ENCODE measurements at places on chromosomes 7 and 10.

DNA sequence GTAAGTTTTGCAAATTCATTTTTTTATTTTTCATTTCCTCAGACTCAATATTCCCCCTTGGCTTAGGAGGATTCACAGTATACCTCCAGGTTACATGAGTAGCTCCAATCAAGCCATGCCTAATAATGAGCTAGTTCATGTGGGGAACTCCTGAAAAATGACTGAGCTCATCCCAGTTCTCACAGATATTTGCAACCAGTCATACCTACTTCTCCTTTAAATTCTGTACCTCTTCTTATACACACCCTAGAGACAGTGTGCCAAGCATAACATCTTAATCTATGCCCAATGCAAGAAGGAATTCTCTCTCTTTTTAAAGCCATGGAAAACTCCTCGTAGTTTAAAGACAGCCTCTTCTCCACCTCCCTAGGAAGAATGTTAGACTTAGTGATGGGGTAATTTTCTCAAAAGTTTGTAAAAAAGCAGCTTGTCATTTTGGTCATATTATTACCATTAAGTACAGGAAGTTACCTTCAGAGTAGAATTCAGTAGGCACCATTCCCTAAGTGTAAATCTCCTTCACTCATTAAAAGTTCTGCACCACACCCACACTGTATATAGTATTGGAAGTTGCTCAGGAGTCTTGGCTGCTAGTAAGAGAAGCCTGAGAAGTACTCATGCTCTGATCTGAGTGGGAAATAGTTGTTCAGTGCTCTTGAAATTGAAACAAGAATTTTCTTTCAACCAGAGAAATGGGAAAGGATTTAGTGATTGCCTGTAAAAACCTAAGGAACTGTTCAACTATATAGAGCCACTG is 72.7 kb downstream of the PTPRZ1 start:
- no peak for DNase-seq

DNA sequence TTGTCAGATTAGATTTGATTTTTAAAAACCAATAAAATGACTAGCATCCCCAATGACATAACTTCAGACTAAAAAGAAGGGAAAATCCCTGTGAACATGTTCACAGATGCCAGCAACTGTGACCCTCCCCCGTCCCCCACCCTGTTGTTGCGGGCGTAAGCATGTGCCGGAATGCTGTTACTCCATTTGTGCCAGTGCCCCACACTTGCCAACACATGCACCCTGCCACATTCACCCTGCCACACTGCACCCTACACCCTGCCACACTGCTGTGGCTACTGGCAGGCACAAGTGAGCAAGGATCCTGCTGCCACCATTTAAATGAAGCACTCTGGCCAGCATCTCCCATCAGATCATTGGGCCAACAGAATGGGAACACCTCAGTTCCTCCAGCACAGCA is 540.2 kb downstream of the GRID1 start:
- DNase-seq: no peak

GRCh38 chr10:124000792-124001201 is 92.6 kb downstream of the CHST15 start:
- DNase-seq: no peak

- DNase-seq: no peak
Measured at GRCh38 chr10:35453855-35454532, 117.7 kb downstream of the CCNY start.
